ENCODE measurements at places on chromosomes 2 and 18. TPM values are rescaled to one million over a fixed set of nuclear protein-coding genes. Genes with fewer than 3 reads are reported as not detected.

The SAG gene
- polyA plus RNA-seq: 0.32 TPM

The HOXD1 gene
- polyA plus RNA-seq: 0.52 TPM

The SIX2 gene
- polyA plus RNA-seq: 16.7 TPM

The DSG4 gene
- polyA plus RNA-seq: 0.05 TPM

The STARD6 gene
- polyA plus RNA-seq: 0.21 TPM

The KYNU gene
- polyA plus RNA-seq: 11.3 TPM

The CRYGD gene
- 0.27 TPM for polyA plus RNA-seq

The MAP3K19 gene
- 0.11 TPM for polyA plus RNA-seq

The SULT1C4 gene
- 8.1 TPM for polyA plus RNA-seq

DNA sequence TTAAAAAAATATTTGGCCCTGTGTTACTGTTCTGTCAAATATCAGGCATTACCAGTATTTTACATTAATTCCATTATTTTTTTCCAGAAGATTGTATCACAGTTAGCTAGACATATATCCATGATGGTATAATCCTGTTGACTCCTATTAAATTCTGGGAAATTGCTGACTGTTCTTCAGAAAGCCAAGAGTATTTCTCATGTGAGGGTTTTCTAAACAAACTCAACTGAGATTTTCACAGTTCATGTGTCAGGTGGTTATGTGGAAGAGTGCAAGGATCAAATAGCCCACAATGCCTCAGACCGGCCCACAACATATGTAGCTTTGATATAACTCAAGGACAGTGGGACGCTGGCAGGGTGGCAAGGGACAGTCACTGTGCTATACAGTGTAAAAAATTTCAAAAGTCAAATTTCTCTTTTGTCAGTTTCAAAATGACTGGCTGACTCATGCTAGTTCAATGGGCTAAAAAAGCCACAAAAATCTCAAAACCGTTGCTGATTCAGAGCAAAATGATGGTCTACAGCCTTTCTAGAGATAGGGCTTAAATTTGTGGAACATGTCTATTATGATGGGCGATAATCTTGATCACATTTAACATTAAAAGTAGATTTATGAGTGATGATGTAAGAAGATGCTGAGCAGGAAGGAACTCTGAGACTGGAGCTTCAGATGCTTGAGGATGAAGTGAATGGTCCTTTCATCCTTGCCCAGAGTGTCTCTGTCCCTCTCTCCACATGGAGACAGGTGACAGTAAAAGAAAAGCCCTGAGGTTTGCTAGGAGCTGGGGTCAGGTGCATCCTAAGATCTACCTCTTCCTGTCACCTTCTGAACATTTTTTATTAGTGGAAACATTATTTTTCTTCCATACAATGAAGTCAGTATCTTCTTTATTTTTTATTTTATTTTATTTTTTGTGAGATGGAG lies 175.8 kb upstream of the PIEZO2 start:
- no peaks in the 10 kb centered on the region for H3K27me3 ChIP-seq
- no peaks in the 10 kb centered on the region for H3K4me1 ChIP-seq
- H3K36me3 ChIP-seq: no peaks in the 10 kb centered on the region
- H3K27ac ChIP-seq: no peak overlapping the region
- H3K4me3 ChIP-seq: no peak overlapping the region

GRCh38 chr18:35500113-35500512 lies 2.4 kb upstream of the INO80C start:
- peaks cover 15% of the 10 kb centered on the region for H3K4me1 ChIP-seq
- H3K4me3 ChIP-seq: no peak overlapping the region
- no peaks in the 10 kb centered on the region for H3K27me3 ChIP-seq
- no peak for DNase-seq
- H3K27ac ChIP-seq: no peak overlapping the region

- no peak overlapping the region for H3K4me3 ChIP-seq
- peaks cover 53% of the 10 kb centered on the region for H3K4me1 ChIP-seq
- no peak overlapping the region for H3K27ac ChIP-seq
- DNase-seq: no peak
Measured at GRCh38 chr2:128717758-128718710, 399.4 kb upstream of the HS6ST1 start.

DNA sequence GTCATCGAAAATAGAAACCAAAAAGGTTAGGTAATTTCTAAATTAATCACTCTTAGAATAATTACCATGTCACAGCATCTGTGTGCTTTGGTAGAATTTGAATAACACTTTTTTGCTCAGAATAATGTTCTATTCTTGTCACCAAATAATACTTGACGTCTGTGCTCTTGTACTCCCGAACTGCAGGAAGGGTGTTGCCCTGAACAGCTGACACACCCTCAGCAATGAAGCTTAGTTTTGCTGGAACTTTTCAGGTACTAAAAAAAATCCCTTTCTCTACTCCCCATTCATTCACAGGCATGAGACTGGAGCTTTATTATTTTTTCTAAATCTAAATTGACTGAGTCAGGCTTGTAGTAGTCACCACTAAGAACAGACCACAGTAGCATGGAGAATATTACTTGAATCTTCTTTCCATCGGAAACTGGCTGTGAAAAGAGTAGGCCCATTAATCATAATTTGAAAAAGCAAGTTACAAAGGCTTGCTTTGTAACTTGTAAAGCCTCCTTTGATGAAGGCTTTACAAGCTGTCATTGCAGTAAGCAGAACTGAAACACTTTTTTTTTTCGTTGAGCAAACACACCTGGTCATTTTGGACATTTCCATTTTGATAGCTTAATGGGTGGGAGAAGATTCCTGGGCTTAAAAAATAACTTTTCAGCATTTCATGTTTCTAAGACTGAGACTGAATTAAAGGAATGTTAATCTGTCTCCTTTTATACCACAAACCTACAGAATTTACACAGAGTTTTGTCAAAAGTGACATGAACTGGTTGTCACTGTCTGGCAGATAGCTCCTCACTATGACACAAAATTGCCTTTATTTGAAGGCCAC lies 70.3 kb upstream of the PELI1 start:
- H3K36me3 ChIP-seq: no peaks in the 10 kb centered on the region
- DNase-seq: peak; percentile 38
- no peaks in the 10 kb centered on the region for H3K27me3 ChIP-seq
- no peak overlapping the region for H3K4me3 ChIP-seq
- peaks cover 3% of the 10 kb centered on the region for H3K4me1 ChIP-seq

GRCh38 chr2:79191816-79192215 lies 32.3 kb upstream of the REG3A start:
- no peak for DNase-seq
- no peaks in the 10 kb centered on the region for H3K36me3 ChIP-seq
- no peak overlapping the region for H3K4me3 ChIP-seq

GRCh38 chr2:44680983-44681531 lies 260.4 kb upstream of the SIX3 start:
- H3K27ac ChIP-seq: no peak overlapping the region
- no peak overlapping the region for H3K4me3 ChIP-seq
- no peak for DNase-seq
- H3K4me1 ChIP-seq: no peaks in the 10 kb centered on the region

GRCh38 chr18:49757513-49758262 lies 55.6 kb downstream of the ACAA2 start:
- no peak overlapping the region for H3K27ac ChIP-seq
- H3K27me3 ChIP-seq: no peaks in the 10 kb centered on the region
- no peaks in the 10 kb centered on the region for H3K36me3 ChIP-seq
- no peaks in the 10 kb centered on the region for H3K4me1 ChIP-seq
- H3K4me3 ChIP-seq: no peak overlapping the region

GRCh38 chr18:23422751-23423418 lies 30.2 kb upstream of the RIOK3 start:
- H3K27ac ChIP-seq: no peak overlapping the region
- no peaks in the 10 kb centered on the region for H3K4me1 ChIP-seq
- no peak for DNase-seq
- no peaks in the 10 kb centered on the region for H3K36me3 ChIP-seq

DNA sequence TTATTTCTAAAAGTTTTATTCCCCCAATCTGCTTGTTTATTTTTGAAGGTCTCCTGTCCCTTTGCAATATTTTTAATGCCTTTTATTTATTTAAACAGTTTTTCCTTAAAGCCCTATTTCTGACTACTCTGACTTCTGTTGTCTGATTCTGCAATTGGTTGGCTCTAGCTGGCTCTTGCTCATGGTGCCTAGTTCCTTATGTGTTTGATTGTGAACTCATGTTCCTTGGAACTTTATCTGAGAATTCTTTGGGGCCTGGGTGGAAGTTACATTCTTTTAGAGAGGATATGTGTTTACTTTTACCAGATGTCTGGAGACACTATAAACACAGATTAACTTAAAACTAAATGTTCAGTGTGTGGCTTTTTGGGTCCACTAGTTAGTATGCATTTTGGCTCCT lies 175.9 kb downstream of the DYSF start:
- no peaks in the 10 kb centered on the region for H3K4me1 ChIP-seq
- H3K27me3 ChIP-seq: no peaks in the 10 kb centered on the region
- no peak overlapping the region for H3K4me3 ChIP-seq
- no peaks in the 10 kb centered on the region for H3K36me3 ChIP-seq
- no peak overlapping the region for H3K27ac ChIP-seq
- no peak for DNase-seq

DNA sequence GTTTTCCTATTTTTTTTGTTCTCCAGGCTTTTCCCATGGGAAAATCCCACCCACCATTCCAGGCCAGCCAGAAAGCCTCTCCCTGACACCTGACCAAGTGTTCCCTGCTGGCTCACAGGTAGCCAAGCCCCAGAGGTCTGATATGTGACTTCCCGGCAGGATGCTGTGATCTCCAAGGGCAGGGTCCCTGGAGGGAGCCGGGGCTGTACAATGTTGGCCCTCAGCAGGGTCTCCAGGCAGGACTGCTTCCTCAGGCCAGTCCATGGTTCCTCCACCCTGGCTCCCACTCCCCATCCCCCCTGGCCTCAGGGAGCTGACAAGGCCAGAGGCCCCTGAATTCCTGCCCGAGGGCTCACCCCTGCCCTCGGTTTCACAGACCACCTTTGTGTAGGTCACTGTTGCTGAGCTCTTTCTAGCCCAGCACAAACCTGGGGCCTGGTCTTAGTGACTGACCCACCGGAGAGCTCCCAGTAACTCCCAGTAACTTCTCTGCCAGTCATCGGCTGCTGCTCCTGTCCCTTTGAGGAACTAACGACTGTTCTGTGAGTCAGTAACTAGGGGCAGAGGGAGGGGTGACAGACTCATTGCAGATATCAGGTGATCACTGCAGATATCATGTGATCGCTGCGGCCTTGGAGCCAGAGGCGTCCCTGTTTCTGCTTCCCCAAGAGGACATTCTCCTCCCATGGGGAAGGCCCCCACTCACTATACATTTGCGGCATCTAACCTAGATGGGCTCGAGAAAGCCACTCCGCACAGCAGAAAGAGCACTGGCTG lies 38.7 kb downstream of the SDC1 start:
- H3K36me3 ChIP-seq: no peaks in the 10 kb centered on the region
- no peak overlapping the region for H3K27ac ChIP-seq
- H3K4me1 ChIP-seq: peaks cover 7% of the 10 kb centered on the region
- H3K27me3 ChIP-seq: no peaks in the 10 kb centered on the region
- no peak overlapping the region for H3K4me3 ChIP-seq

DNA sequence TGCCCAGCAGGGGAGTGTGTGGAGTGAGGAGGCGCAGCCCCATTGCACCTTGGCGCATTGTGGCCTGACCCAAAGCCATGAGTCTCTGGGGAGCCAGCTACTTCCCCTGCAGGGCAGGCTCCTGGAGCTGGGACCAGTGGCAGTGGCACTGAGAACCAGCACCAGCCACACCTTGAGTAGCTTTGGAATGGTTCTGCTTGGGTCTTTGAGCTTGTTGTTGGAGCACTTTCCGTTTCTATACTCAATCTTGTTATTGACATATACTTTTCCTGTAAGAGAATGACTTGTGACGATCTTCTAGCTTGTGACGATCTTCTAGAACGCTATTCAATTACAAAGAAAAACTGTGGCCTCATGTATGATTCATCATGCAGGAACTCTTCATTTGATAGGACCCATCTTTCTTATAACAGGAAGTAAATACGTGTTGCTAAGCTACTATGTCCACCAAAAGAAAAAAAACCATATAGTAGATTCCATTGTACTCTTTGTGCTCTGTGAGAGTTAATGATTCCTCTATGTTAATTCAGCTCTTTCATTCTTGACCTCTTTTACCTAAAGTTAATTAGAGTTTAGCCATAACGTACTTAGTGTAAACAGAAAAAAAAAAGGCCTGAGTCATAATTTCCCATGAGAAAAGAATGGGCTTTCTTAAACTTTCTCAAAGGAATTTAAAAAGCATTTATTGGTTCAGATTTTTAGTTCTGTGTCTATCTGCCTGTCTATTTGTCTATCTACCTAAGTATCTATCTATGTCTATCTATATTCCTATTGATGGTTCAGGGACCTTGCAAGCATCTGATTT lies 113.1 kb downstream of the GATA6 start:
- no peak overlapping the region for H3K4me3 ChIP-seq
- H3K36me3 ChIP-seq: no peaks in the 10 kb centered on the region

- no peak for DNase-seq
- no peaks in the 10 kb centered on the region for H3K4me1 ChIP-seq
- no peaks in the 10 kb centered on the region for H3K36me3 ChIP-seq
- no peaks in the 10 kb centered on the region for H3K27me3 ChIP-seq
- H3K4me3 ChIP-seq: no peak overlapping the region
Measured at GRCh38 chr18:8548186-8548585, 61.1 kb upstream of the RAB12 start.

GRCh38 chr2:60958800-60959199 lies 58.7 kb upstream of the PEX13 start:
- DNase-seq: no peak
- H3K4me1 ChIP-seq: peaks cover 2% of the 10 kb centered on the region
- H3K27me3 ChIP-seq: no peaks in the 10 kb centered on the region
- H3K36me3 ChIP-seq: no peaks in the 10 kb centered on the region
- H3K4me3 ChIP-seq: no peak overlapping the region

- H3K4me1 ChIP-seq: peaks cover 19% of the 10 kb centered on the region
- DNase-seq: no peak
- H3K27me3 ChIP-seq: no peaks in the 10 kb centered on the region
- H3K4me3 ChIP-seq: no peak overlapping the region
- no peaks in the 10 kb centered on the region for H3K36me3 ChIP-seq
Measured at GRCh38 chr2:230947908-230948365, 22.9 kb upstream of the GPR55 start.

Data from thymus (tissue), 14 donors.